ENCODE measurements at places on chromosomes 1 and 21.

GRCh38 chr1:231016234-231016633 lies 23.8 kb downstream of the FAM89A start:
- no peak for DNase-seq

DNA sequence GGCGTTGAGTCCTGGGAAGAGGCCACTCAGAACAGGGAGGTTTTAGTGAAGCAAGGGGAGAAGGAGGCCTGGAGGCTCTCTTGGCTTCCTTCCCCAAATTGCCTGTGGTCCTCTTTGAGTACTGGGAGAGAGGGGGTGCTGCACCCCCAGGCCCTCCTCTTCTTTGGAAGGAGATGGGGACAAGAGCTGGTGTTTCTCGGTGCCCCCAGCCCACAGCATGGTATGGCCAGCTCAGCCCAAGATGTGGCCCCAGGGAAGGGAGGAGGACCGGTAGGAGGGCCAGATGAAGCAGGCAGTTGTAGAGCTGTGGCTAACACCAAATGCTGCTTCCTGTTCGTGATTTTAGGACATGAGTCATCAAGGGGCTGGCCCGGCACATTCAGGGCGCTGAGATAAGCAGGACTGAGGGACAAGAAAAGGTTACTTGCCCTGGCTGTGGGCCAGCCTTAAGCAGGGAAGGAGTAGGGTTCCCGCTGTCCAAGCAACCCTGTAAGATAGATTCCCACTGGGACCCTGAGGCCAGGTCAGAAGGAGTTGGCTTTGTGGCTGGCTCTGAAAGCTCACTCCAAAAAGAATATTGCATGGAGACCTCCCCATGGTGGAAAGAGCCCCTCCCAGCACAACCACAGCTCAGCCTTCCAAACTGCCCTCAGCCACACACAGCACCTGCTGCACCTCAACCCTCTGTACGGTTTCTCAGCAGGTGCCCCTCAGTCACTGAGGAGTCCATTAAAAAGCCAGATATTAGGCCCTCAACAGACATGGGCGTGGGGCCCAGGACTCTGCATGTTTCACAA lies 4.9 kb upstream of the TNFRSF1B start:
- DNase-seq, result peak; percentile 93

DNA sequence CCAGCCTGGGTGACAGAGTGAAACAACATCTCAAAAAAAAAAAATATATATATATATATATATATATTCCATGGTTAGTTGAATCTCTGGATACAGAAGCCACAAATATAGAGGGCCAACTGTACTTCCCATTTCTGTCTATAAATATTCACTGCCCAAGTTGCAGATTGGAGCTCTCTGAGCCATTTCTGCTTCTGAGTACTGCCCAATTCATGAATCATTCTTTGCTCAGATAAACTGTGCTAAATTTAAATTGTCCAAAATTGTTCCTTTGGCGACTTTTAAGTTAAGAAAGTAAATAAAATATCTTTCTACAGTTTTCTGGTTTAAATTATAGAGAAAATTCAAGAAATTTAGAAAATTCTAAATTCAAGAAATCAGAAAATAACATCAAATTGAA lies 23.2 kb upstream of the C1orf146 start:
- DNase-seq, result no peak

DNA sequence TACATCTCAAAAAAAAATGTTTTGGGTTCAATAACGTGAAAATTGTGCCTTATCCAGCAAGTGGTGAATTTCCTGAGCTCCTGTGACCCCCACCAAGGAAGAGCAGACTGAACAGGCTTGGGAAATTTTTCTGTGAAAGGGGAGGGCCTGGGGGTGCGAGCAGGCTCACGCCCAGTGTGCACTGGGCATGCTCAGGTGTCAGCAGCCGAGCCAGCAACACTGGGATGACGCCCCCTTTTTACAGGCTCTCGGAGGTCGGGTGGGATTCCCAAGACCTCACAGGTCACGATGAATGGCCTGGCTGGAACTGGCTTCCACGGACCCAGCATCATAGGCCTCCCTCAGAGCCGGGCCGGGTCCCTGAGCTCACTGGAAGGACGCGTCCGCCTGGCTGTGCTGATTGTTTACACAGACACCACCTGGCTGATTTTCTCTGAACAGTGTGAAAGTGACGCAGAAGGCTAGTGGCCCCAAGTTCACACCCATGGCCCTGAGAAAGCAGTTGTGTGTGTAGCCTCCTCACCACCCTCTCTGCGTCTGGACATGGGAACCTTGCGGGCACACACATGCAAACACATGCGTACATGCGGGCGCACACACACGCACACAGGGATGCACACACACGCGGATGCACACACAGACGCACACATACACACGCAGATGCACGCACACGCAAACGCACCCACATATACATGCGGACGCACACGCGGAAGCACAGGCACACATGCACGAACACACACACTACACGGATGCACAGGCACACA lies 9.2 kb downstream of the CSTB start:
- DNase-seq, result no peak

GRCh38 chr1:203557390-203557789 lies 63.4 kb downstream of the OPTC start:
- peak; percentile 74 for DNase-seq

- peak; percentile 85 for DNase-seq
These were observed 338 bp upstream of the TOR1AIP1 start for GRCh38 chr1:179881642-179882252.
